GM12878 (cell line): ENCODE measurements at places on chromosomes 6 and 20. TPM values are rescaled to one million over a fixed set of nuclear protein-coding genes. Genes with fewer than 3 reads are reported as not detected.

The PHACTR1 gene
- polyA plus RNA-seq: 34.2 and 36.6 TPM in 2 replicates

The NRSN1 gene
- polyA plus RNA-seq: not detected in 2 replicates

The CCM2L gene
- polyA plus RNA-seq: not detected in 2 replicates

The VSX1 gene
- not detected in 2 replicates for polyA plus RNA-seq

The BHLHE23 gene
- polyA plus RNA-seq: not detected in 2 replicates

GRCh38 chr20:43842126-43843020 lies 72.3 kb upstream of the TOX2 start:
- DNase-seq: no peak

- DNase-seq: no peak
Observed at GRCh38 chr6:34418367-34418766, 7.5 kb downstream of the RPS10 start.

DNA sequence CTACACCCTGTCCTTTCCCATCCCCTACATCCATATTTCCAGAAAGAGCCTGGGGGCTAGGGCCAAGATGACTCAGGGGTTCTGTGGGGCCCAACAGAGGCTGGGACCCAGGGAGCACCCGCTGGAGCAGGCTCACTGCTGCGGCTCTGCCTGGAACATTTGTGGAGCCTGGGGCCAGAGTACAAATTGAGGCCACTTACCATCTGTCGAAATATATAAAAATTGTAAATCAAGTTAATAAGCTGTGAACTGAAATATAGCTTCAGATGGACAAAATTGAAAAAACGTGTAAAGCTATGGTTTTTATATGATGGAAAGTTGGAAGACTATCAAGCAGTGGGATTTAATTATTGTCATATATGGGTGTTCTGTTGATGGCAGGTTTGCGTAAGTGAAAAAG lies 82.9 kb upstream of the ATXN1 start:
- no peak for DNase-seq

DNA sequence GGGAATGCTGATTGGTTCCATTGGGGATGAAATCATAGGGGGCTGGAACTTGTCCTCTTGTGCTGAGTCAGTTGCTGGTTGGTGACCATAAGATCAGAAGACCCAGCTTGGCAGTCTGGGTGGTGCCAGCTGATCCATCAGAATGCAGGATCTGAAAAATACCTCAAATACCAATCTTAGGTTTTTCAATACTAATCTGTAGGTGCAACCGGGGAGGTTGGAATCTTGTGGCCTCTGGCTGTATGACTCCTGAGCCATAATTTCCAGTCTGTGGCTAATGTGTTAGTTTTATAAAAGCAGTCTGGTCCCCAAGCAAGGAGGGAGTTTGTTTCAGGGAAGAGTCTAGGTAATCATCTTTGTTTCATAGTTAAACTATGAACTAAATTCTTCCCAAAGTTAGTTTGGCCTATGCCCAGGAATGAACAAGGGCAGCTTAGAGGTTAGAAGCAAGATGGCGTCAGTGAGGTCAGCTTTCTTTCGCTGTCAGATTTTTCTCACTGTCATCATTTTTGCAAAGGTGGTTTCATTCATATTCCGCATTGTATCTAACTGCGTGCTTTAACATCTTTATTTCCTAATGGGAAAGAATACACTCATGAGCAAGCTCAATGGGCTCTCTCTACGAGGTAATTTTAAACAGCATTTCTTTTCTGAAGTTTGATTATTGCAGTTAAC lies 2.0 kb downstream of the ARMH2 start:
- DNase-seq: no peak

DNA sequence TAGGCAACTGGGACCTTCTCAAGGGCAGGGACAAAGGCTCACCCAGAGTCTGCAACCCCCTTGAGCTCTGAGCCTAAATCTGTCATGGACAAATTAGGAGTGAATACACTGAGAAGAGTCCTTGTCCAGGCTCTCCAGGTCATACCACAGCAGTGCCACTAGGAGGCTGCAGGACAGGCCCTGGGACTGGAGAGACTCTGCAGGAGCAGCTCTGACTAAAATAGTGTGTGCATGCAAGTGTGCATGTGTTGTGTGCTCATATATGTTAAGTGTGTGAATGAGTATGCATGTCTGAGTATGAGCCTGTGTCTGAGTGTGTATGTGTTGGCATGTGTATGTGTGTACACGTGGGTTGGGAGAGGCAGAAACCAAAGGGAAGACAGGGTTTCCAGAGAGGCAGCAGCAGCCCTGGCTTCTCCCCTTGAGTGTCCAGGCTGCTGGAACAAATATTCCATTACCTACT lies 27.1 kb downstream of the MRPL14 start:
- no peak for DNase-seq

GRCh38 chr20:59361411-59361810 lies 61.0 kb downstream of the EDN3 start:
- no peak for DNase-seq

GRCh38 chr20:50348096-50348495 lies 157.5 kb downstream of the CEBPB start:
- no peak for DNase-seq

- no peak for DNase-seq
Observed at GRCh38 chr6:46062312-46062711, 46.7 kb upstream of the CLIC5 start.

- no peak for DNase-seq
Observed at GRCh38 chr20:36106606-36107005, 47.9 kb upstream of the EPB41L1 start.

DNA sequence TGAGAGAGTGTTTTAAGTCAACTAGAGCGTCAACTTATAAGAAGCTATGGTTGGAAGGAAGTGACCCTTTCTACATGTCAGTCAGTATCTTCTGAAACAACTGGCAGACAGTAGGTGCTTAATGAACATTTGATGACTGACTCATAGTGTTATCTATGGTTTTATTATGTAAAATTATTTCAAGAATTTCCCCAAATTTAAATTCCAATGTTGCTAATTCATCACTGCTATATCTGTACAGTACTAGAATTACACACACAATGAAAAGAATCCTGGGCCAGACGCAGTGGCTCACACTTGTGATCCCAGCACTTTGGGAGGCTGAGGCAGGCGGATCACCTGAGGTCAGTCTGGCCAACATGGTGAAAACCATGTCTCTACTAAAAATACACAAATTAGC lies 721.4 kb upstream of the FLRT3 start:
- no peak for DNase-seq

- no peak for DNase-seq
Observed at GRCh38 chr20:63059684-63060056, 52.9 kb upstream of the BHLHE23 start.

DNA sequence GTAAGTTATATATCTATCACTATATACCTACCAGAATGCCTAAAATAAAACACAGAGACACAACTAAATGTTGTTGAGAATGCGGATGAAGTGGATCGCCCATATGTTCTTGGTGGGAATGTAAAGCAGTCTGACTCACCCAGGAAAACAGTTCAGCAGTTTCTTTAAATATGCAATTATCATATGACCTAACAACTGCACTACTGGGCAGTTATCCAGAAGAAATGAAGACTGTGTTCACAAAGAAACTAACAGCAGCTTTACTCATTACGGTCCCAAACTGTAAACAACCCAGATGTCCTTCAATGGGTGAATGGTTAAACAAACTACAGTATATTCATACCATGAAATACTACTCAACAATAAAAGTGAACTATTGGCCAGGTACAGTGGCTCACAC lies 14.3 kb upstream of the ZC3H12D start:
- no peak for DNase-seq

DNA sequence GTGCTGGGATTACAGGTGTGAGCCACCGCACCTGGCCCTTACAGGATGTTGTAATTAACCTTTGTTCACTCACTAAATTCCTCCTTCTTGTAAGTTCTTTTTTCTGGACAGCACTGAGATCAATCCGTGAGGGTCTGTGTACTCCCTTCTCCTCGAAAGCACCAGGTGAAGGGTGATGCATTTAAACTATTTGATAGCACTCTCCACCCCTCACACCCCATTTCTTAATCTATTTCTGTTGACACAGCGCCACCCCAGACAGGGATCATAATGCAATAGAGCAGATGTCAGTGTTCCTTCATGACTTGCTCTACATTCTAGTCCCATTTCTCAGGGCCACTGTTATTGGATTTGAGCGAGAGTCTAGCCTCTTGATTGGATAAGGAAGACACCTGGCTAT lies 46.3 kb downstream of the PPP1R14C start:
- no peak for DNase-seq

DNA sequence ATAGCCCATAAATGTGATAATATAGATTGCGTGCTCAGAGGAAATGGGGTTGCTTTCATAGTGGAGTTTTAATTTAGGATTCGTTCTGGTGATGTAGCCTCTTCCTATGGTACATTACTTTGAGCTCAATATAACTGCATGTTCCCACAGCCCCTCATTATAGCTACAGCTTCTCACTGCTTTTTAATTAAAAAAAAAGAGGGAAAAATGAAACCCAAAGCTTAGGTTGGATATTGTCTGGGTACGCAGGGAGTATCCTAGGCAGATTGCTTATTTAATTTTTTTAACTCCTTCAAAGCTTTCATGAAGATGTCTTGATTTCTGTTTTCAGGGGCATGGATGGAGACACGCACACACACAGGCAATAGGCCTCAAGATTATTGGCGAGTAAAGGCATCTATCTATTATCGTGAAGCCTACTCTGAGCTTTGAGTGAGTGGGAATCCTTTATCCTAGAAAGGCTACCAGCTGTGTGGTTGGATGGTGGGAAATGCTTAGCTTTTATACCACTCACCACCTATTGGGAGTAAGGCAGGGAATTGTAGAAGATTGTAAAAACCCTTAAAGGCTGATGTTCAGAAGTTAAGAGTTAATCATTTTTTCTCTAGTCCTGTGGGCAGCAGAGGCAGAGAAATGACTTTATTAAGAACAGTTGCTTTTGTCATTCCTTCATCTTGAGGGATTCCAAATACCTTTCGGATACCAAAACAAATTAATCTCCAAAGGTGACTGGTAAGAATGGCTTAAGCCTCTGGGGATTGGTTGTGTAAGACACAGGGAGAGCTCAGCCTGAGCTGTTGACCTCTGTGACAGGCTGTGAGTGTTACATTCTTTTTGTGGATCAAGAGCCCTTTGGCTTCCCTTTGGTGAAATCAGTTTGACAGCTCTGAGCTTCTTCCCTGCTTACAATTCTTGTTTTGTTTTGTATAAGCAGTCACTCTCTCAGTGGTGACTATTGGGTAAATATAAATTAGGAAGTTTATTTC lies 33.4 kb downstream of the CTNNBL1 start:
- DNase-seq: no peak

DNA sequence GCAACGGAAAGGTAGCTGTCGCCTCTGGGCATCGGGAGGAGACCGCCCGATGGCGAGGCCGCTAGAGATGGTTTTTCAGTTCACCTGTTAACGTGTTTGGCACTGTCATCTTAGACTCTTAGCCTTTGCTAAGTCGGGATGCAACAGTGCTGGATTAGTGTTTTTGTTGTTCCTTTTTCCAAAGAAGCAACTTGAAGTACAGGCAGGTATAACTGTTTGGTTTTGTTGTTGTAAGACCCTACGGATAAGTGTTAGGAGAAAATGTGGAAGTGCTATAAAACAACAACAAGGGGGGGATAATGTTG lies 723 bp downstream of the MANEA start:
- DNase-seq: no peak

DNA sequence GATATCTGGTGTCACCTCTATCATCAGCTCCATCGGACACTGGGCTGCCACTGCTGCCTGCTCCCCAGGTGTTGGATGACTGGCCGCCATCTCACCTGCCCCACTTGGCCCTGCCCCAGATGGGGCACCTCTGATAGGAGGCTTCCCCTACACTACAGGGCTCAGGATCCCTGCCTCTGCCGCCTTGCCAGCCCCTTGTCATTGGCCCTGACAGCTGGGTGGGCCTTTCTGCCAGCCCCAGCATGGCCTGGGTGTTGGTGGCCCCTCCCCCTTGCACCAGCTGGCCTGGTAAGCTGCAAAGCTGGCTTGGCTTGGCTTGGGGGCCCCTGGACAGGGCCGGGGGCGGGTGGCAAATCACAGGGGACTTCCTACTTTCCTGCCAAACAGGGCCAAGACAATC lies 10.6 kb downstream of the PACSIN1 start:
- no peak for DNase-seq

DNA sequence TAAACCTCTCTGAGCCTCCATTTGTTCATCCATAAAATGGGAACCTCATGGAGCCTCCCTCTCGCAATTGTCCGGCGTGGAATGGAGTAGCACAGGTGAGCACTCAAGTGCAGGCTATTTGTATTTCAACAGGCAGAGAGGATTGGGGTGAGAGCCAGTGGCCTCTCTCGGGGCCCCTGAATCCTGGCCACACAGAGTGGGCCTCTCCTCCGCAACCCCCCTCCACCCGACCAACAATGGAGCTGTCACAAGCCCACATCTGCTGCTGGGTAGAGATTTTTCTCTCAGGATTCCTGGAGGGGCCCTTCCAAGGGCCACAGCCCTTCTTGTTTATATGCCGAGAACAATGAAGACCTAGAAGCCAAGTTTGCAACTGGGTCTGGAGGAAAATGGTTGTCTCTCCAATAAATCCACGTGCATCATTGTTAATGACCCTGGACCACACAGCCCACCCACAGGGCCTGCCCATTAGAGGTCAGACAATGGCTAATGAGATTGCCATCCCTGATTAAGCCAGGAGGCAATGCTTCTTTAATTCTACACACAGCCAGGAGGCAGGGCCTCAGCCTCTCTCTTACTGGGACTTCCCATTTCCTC lies 233.0 kb downstream of the ANKRD60 start:
- DNase-seq: no peak

GRCh38 chr6:8905757-8906156 lies 470.4 kb upstream of the SLC35B3 start:
- no peak for DNase-seq

- DNase-seq: no peak
Observed at GRCh38 chr6:32126880-32127279, 1.2 kb downstream of the ATF6B start.

GRCh38 chr20:56826705-56827665 lies 197.9 kb downstream of the TFAP2C start:
- no peak for DNase-seq

- no peak for DNase-seq
Observed at GRCh38 chr20:17456279-17456678, 74.9 kb downstream of the BFSP1 start.

DNA sequence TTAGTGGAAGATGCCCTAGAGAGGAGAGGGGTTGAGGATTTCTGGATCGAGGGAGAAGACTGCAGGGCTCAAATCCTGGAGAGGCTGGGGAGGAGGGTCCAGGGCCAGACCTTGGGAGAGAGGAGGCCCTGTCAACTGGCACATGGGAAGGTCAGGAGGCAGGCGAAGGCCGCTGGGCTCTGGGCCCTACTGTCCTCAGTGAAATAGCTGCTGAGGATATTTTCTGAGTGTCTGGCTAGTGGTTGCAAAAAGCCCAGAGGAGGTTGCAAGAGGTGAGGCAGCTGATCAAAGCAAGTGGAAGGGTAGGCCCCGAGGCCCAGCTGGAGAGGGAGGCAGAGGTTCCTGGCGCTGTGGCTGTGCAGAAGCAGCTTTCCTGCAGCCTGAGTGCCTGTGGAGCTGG lies 103.4 kb upstream of the MLN start:
- DNase-seq: no peak
